ENCODE measurements at places on chromosomes 3 and 15.

DNA sequence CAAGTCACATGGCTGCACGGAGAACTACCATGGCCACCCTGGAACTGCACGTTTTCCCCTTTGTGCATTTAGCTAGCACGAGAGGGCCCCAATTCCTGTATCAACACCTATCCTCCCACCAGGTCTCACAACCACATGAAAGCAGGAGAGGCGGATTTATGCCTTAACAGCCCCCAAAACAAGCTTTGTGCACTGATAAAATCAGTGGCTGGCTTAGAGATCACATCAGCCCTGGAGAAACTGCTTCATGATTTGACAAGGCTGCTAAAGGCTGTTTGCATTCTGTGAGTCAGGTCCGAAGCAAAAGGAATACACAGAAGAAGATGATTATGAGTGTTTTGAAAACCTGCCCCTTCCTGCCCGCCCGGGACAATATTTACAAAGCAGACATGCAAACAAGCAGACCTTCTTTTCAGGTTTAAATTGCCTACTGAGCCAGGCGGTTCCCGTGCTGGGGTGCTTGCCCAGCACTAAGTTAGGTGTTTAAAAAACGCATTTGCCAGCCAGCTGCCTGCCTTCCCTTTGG lies 25.9 kb downstream of the CEMIP start:
- DNase-seq: peak; percentile 78

DNA sequence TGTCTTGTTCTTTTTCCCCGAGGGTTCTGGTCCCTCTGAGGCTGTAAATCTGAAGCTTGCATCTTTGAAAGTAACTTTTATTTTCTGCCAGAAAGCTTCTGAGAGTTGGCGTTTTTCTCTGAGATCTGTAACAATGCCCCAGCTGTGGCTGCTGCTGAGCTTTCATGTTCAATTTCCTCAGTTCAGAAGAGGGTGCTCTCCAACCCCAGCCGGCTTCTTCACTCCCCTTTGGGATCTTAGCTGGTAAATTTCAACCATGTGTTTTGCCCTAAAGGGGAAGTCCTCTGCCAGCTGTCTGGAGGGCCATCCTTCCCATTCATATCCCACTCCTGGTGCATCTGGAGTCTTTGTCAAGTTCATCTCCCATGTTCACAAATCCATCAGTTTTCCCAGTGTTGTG lies 18.3 kb upstream of the CFAP100 start:
- no peak for DNase-seq

DNA sequence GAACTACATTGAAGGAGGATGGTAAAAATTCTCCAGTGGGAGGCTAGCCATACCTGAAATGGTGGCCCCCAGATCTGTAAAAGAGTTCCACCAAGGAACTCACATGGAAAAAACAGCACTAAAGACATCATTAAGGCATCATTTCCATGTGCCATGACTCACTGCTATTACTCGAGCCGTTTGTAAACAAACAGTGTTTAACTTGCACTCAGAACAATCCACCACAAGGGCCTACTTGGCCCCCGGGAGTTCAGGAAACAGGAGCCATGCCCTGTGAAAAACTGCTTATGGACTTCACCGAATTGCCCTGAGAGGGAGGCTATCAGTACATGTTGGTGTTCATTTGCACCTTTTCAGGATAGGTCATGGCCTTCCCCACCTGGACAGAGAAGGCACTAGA lies 18.2 kb downstream of the CCR4 start:
- peak; percentile 68 for DNase-seq

DNA sequence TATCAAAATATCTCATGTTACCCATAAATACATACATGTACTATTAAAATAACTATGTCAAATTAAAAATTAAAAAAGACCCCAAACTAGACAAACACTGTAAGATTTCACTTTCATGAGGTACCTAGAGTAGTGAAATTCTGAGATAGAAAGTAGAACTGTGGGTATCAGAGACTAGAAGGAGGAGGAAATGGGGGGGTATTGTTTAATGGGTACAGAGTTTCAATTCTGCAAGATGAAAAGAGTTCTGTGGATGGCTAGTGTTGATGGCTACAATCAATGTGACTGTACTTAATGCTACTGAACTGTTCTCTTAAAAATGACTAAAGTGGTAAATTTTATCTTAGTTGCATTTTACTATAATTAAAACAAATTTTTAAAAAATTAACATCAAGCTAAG lies 36.6 kb downstream of the RFX7 start:
- DNase-seq: no peak

DNA sequence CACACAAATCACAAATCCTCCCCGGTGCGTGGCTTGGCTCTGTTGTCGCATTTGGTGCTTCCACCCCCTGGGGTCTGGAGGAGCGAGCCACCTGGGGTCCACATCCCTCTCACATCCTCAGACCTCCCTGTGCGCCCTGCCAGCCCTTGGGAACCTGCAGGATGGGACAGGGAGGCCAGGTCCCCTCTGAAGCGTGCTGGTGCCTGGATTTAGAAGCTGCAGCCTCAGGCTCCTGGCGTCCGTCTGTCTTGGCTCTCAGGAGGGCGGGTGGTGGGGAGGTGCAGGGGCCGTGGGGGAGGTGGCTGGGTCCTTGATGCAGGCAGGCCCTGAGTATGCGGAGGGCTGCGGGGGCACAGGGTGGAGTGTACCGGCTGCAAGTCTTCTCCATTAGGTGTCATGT lies 38.4 kb downstream of the RGMA start:
- no peak for DNase-seq

GRCh38 chr3:12995389-12996180 lies 77.6 kb downstream of the IQSEC1 start:
- no peak for DNase-seq

GRCh38 chr3:126706631-126707030 lies 2.6 kb downstream of the CHCHD6 start:
- no peak for DNase-seq

DNA sequence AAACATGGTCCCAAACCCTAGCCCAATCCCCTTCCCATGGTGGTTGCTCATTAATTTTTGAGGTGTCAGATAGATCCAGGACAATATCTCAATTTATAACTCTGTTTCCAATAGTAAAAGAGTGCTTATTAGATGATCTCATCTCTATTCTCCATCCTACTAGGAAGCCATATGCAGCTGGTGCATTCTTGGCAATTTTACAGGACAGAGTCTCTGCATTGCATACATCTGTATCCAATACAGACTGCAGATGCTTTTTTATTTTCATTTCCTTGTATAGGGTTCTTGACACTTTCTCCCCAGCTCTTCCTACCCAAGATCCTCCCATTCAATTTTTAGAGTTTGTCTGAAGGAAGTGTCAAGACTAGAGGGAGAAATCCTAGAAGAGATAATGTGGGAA lies 194.8 kb upstream of the DPH6 start:
- DNase-seq: no peak

GRCh38 chr15:65084500-65085206 lies 8.1 kb downstream of the KBTBD13 start:
- DNase-seq: no peak

DNA sequence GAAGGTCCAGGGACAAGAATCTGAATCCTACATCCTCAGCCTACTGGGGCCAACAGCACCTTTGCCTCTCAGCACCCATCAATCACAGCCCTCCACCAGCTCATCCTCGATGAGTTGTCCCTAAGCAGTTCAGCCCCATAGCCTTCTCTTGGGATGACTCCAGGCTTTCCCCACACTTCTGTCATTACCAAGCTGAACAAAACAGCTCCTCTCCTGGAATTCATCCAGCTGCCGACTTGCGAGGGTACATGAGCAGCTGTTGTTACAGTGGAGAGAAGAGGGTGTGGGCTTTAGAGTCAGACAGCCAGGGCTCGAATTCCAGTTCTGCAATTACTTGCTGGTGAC lies 69.0 kb upstream of the THBS1 start:
- DNase-seq: no peak

DNA sequence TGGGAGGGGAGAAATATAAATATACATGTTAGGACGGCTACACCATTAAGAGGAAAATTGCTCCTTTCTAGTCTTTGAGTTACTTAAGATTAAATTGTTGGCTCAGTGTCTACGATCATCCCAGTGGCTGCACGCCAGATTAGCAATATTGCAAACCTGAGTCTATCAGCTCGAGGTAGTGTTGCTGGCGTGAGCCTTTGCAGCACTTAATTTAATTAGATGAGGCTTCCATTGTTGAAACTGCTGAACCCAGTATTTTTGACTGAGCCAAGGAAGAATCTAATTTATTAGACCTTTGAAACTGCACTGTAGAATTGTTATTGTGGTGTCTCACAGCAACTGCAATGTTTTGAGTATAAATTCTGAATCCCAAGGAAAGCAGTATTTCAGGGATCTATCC lies 782.4 kb upstream of the ROBO1 start:
- DNase-seq: no peak

GRCh38 chr15:42863572-42864239 lies 56.9 kb downstream of the TTBK2 start:
- no peak for DNase-seq

DNA sequence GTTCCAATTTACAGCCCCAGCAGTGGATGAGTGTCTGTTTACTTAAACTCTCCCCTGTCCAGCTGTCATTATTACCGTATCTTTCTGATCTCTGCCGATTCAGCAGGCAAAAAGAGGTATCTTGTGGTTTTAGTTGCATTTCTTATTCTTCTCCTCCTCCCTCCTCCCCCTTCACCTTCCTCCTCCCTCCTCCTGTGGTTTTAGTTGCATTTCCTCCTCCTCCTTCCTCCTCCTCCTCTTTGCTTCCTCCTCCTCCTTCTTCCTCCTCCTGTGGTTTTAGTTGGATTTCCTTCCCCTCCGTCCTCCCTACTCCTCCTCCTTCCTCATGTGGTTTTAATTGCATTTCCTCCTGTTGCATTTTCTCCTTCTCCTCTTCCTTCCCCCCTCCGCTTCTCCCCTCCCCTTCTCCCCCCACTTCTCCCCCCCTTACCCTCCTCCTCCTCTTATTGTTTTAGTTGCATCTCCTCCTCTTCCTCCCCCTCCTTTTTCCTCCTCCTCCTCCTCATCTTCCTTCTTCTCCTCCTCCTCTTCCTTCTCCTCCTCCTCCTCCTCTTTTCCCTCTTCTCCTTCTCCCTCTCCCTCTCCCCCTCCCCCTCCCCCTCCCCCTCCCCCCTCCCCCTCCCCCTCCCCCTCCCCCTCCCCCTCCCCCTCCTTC lies 25.3 kb upstream of the VPS33B start:
- DNase-seq: no peak

GRCh38 chr15:58454950-58455401 lies 23.2 kb downstream of the LIPC start:
- DNase-seq: peak; percentile 35

GRCh38 chr3:177529716-177530335 lies 332.5 kb upstream of the TBL1XR1 start:
- no peak for DNase-seq

DNA sequence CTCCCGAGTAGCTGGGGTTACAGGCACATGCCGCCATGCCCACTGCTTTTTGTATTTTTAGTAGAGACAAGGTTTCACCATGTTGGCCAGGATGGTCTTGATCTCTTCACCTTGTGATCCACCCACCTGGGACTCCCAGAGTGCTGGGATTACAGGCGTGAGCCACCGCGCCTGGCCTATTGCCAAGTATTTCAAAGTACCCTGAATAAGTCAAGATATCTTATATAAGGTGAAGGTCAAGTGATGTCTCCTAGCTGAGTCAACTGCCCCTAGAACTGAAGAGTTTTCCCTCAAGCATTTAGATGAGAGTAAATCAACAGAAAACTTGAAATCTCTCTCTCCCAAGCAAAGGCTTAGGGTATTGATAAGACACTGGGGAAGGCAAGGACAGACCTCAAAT lies 63.9 kb downstream of the RPL22L1 start:
- DNase-seq: no peak

DNA sequence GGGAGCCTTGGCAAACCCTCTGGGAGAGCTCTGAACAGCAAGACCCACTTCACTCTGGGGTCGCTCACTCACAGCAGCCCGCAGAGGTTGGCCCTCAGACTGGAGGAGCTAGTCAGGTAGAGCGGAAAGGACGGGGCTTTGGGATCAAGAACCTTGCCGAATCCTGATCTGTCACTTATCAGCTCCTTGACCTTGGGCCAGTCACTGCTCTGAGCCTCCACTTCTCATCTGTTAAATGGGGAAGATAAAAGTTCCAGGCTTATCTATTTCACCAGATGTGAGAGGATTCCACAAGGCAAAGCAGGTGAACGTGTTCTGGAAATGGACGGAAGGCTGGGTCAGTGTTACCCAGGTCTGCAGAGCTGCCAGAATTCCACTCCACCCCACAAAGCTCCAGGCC lies 29.4 kb downstream of the SEMA5B start:
- no peak for DNase-seq

- DNase-seq: no peak
These were observed 363.4 kb downstream of the RBMS3 start for GRCh38 chr3:29644261-29644660.

DNA sequence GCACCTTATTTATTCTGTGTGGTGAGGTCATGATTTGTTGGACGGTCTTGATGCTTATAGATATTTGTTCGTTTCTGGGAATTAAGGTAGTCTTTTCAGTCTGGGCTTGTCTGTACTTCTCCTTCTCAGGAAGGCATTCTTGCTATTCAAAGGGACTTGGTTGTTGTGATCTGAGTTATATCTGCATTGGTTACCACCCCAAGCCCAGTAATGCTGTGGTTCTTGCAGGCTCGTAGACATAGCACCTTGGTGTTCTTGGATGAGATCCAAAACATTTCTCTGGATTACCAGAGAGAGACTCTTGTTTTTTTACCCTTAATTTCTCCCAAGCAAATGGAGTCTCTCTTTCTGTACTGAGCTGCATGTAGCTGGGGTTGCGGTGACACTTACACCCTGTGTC lies 128.0 kb upstream of the CBLB start:
- DNase-seq: no peak

DNA sequence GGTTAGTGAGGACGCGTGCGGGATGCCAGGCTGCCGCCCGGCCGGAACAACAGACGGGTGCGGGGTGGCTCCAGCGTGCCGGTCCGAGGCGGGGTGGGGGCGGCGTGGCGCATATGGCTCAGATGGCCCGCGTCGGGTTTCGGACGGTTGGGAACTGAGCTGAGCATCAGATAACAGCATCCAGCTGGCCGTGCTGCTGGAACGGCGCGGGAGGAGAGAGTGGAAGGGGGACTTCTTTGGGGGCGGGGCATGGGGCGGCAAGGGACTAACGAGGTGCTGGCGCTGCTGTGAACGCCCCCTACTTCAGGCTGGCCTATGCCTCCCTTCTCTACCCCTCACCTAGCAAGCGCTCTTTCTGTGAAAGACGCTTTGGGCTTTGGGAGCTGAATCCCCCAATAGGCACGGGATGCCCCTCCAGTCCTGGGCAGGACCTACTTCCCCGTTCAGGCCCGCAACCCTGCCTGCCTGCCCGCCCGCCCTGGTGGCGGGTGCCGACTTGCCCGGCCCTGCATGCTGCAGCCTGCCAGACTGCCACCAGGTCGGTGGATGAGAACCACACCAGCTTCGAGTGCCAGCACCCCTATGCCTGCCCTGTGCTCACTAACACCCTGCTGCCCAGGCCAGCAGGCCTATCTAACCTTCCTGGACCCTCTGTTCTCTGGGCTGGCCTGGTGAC lies 542 bp downstream of the INKA1 start:
- no peak for DNase-seq

- DNase-seq: no peak
These were observed 34.1 kb upstream of the HACD2 start for GRCh38 chr3:123618768-123619484.
